ENCODE measurements at places on chromosomes 7 and 10. TPM values are rescaled to one million over a fixed set of nuclear protein-coding genes. Genes with fewer than 3 reads are reported as not detected.

DNA sequence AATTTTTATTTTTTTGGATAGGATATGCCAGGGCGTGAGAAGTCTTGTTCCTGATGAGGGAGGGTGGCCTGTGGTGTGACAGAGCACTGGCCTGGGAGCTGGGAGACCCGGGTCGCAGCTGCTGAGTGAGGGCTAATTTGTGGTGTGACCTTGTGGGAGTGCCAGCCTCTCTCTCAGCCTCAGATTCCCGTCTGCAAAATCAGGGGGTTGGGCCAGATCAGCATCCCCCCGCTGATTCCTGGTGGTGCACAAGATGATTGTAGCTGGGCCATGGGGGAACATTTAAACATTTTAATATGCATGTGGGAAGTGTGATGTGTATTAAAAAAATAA, 14.9 kb downstream of the TSPAN15 start:
- no peak for DNase-seq

- no peak for DNase-seq
Measured at GRCh38 chr7:47310020-47310419, 271.9 kb downstream of the TNS3 start.

- DNase-seq, result no peak
Measured at GRCh38 chr10:22324893-22325271, 4.0 kb downstream of the BMI1 start.

Gene LRRN3
- under 0.01 TPM for total RNA-seq

DNA sequence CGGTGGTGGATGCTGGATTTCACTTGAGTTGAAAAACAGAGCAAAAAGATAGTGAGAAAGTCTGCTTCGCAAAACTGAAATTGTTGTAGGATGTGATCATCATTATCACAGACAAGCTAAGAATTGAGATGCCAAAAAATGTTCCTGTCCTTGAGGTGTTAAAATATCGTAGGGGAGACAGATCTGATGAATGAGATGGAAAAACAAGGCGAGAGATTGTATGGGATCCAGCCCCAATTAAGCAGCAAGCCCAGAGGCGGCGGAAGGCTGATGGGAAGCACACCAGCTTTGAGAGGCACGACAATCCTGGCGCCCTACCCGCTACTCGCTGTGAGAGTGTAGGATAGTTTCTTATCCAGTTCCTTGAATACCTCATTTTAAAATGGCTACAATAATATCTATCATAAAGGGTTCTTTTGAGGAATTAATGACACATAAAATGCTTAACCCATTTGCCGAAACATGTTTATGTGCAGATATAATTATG, 131.1 kb upstream of the PTN start:
- no peak for DNase-seq

Gene AP1S1
- 27.2 TPM for total RNA-seq

GRCh38 chr7:135335628-135336139, 102.0 kb downstream of the STRA8 start:
- peak; percentile 71 for DNase-seq

Gene FAM13C
- not detected for total RNA-seq

DNA sequence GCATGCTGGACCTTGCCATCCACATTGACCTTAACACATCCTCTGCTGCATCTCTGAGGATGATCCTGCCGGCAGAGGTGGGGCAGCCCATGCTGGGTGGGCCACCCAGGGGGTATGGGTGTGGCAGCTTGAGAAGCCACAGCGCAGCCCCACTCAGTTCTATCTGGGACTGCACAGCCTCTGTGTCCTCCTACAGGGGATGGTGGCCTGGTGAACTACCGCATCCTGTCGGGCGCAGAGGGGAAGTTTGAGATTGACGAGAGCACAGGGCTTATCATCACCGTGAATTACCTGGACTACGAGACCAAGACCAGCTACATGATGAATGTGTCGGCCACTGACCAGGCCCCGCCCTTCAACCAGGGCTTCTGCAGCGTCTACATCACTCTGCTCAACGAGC, 12.2 kb upstream of the C10orf105 start:
- DNase-seq, result no peak

GRCh38 chr10:76974017-76974691, 663.5 kb downstream of the KCNMA1 start:
- DNase-seq, result no peak

DNA sequence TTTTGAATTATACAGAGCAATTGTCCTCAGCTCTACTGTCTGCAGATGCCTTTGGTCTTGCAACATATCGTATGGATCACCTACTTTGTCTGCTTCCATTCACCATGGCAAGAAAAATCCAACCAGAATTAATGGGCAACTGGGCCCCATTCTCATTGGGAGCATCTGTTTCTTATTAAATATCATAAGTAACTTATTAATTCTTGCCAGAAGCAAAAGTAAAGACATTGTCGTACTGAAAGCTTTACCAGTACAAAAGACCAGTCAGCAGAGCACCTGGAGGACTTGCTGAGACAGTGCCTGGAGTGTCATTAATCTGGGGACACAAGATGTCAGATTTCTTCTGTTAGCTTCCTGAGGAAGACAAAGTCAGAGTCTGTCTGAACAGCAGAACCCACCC, 404.5 kb downstream of the INHBA start:
- no peak for DNase-seq

Gene PAX4
- total RNA-seq, result not detected

DNA sequence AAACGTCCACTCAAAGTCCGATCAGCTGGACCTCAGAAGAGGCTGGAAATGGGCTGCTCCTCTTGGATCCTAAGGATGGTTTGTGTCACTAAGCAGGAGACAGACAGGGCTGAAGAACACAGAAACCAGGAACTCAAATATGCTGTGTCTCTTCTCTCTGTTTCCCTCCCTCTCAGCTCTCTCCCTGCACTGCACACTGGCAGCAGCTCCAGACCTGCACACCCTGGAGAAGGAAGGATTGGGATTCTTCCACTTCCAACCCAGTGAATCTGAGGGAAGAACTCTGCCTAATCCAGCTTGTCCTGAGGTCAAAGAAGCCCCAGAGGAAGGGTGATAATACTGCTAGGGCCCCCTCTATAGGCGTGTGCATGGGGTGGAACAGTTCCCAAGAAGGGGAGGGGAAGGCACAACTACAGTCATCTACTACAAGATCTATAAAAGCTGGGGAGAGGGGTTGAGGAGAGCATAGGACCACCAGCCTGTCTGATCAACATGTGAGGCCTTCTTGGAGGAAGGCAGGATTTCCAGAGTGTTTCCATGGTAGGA, 22.7 kb upstream of the ZCCHC24 start:
- DNase-seq, result no peak

Gene CALU
- 14.8 TPM for total RNA-seq

DNA sequence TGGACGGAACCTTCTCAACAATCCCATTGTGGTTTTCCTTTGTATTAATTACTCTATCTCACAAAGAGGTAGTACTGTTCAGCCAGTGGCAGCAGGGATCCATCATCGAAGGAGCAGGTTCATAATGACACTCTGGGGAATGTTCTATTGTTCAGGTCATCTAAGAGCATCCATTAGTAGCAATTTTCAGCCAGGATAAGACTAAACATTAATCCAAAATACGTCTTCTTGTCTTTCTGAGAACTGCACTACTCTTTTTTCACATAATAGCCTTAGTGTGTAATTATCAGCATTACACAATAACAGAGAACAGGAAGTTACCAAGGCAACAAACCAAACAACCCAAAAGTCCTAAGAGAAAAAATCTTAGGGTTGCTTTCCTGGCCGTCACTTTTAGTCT, 259.5 kb upstream of the VWC2 start:
- no peak for DNase-seq

GRCh38 chr10:123008355-123009104, at the start of the genes ACADSB and IKZF5:
ACADSB (plus strand) TSS chr10:123009006; CDS start chr10:123009030, 24 bp downstream.
IKZF5 (minus strand) TSS chr10:123008795; CDS start chr10:122998625, 10,170 bp downstream.
- peak; percentile 98 for DNase-seq

GRCh38 chr7:105178928-105179541, 165.0 kb downstream of the KMT2E start:
- no peak for DNase-seq

Measured in hematopoietic multipotent progenitor cell (in vitro differentiated cells).